AG09319 (cell line): ENCODE measurements at places on chromosomes 3 and 15.

- no peak for DNase-seq
Observed at GRCh38 chr3:124861041-124861440, 26.1 kb downstream of the ITGB5 start.

GRCh38 chr3:108936924-108937689, 16.6 kb downstream of the GUCA1C start:
- no peak for DNase-seq

DNA sequence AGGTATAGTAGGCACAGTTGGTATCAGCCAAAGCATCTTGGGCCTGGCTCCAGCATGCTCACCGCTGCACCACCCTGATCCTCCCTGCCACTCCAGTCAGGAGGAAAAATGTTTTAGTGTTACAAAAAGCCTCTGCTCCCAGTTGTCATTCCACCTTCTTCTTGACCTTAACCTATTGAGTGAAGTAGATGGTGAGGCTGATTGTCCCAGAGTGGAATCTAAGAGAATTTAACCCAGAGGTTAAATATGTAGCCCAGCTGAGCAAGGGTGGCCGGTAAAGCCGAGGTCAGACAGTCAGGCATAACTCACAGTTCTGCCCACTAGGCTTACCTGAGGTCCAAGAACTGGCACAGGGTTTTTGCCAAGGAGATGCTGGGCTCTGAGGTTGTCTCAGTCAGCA, 30.7 kb upstream of the TNIK start:
- DNase-seq: no peak

DNA sequence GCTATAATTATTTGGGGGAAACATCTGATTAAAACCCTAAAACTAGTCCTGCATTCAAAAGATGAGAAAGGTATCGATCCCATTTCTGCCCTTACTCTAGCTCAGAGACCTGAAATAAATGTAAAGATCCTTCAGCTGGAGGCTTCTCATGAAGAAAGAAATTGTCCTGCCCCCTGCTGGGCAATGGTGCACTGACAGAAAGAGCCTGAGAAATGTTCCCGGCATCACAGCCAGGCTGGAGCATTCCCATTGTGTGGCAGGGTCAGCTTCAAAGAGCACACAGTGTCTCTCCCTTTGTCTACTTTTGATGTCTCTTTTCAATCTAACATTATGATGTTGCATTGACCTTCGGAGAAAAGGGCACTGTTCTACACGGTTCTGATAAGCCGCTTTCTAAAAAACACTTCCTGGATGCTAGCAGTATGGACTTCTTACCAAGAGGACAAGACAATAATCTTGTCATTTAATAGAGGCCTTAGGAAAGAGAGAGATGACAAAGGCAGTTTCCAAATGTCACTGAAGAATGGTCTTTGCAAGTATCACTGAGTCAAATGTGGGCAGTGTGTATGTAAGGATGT, 287.5 kb downstream of the MAGI1 start:
- no peak for DNase-seq

DNA sequence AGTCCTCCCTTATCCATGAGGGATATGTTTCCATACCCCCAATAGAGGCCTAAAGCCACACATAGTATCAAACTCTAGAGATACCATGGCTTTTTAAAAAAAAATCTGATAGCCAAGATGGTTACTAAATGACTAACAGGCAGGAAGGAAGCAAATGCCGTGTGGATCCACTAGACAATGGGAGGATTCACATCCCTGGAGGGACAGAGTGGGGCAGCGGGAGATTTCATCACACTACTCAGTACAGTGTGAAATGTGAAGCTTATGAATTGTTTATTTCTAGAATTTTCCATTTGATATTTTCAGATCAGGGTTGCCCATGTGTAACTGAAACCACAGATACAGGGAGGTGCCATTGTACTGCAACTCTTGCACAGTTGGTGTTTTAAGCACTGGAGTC, 826.6 kb downstream of the SQOR start:
- DNase-seq: no peak

- no peak for DNase-seq
Observed at GRCh38 chr3:26915208-26915607, 292.6 kb downstream of the LRRC3B start.

GRCh38 chr3:58683466-58683865, 16.9 kb upstream of the FAM3D start:
- DNase-seq: no peak

GRCh38 chr15:56533731-56534403, 68.9 kb upstream of the MNS1 start:
- no peak for DNase-seq

- DNase-seq: peak; percentile 96
Observed at GRCh38 chr15:60392986-60393790, 4.6 kb downstream of the ANXA2 start.

DNA sequence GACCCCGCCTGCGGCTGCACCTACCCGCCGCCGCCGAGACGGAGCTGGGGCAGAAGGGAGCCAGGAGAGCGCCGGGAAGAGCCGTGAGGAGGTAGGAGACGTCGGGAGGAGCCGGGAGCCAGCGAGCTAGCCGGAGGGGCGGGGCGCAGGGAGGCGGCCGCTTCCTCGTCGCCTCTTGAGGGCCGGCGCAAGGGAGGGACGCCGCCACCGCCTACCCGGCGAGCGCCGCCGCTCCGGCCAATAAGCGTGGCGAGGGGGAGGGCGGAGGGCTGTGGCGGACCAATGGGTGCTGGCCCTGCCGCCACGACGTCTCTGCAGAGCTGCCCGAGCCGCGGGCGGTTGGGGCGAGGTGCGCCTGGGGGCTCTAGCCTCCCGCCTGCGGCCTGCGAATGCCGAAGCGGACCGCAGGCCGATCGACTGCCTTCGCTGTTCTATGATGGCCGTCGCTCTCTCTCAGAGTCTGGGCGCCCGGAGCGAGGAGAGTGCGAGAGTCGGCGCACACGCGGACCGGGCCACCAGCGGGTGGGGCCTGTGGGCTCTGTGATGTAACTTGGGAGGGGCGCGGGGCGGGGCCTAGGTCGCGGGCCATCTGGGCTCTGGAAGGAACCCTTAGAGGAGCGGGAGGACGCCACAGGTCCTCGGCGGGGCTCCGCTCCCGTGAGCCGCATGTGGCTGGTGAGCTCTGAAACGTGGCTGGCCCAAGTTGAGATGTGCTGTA, 72.7 kb upstream of the MAP4 start:
- peak; percentile 93 for DNase-seq

- peak; percentile 47 for DNase-seq
Observed at GRCh38 chr3:15327941-15328340, 4.4 kb downstream of the SH3BP5 start.

- no peak for DNase-seq
Observed at GRCh38 chr3:96779810-96780209, 34.6 kb upstream of the EPHA6 start.

- DNase-seq: no peak
Observed at GRCh38 chr15:90159213-90159612, 41.9 kb upstream of the SEMA4B start.

DNA sequence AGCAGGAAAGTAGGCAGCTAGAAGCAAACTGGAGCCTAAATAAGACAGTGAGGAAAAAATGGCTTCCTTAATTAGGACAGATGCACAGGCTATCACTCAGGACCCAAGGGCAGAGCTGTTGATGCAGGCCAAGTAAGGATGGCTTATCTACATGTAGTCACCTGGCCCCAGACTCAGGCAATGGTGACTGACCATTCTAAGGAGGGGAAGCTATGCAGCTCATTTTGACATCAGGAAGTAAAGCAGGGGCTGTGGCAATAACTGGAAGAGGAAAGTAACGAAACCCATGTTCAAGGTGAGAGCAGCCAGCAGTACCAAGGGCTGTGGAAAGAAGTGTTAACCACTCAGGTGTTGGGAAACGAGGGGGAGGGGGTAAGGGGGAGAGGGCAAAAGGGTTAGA, 16.2 kb downstream of the ACAD11 start:
- no peak for DNase-seq

- DNase-seq: no peak
Observed at GRCh38 chr3:40939030-40939740, 260.1 kb upstream of the CTNNB1 start.

DNA sequence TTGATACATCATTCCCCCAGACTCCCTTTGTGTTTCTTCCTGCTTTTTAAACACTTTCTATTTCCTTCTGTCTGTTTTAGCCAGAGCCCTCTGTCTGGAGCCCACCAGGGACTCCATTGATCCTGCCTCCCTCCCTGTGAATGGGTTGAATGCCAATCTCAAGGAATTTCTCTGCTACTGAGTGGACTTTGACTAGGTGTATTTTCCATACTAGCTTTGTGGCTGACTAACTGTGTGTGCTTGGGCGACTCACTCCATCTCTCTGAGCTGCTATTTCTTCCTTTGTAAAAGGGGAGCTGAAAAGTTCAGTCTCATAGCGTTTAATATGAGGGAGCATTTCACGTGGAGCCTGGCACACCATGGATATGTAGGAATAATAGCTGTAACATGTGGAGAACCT, 98.8 kb downstream of the EEFSEC start:
- no peak for DNase-seq

DNA sequence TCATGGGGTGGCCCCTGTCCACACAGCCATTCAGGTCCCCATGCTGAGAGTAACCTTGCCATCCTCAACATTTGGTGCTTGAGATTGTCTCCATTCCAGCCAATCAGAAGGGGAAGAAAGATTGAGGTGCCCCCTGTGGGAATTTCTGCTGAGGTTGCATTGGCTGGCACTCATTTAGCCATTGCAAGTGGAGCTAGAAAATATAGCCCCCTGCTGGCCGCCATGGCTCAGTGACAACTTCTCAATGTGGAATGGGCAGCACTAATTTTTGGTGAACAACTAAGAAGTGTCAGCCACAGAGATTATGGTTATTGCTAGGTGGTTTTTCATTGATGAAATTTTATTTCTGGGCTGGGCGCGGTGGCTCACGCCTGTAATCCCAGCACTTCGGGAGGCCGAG, 22.0 kb downstream of the COL6A6 start:
- DNase-seq: peak; percentile 14

DNA sequence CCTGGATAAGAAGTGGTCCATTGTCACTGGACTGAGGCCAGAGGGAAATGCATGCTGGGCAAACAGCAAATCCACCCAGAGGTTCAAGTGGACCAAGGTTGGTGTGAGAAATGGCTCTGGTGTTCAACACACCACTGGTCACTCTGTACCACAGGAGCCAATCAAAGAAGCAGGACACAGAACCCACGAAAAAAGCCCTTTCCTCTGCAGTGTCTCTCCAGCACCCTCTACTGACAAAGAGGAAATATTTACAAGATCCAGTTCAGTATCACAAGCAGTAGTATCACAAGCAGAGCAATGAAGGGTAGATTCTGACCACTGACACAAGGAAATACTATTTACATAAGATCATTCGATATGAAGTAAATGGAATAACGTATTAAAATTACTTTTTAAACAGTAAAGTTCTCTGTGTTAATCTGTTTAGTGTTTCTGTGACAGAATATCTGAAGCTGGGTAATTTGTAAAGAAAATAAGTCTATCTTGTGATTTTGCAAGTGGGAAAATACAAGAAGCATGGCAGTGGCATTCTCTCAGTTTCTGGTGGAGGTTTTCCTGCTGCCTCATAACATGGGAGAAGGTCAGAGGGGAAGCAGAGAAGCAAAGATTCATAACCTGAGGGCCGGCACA, 390.7 kb downstream of the EFHB start:
- DNase-seq: no peak

- no peak for DNase-seq
Observed at GRCh38 chr3:168495270-168495669, 399.5 kb upstream of the GOLIM4 start.

GRCh38 chr3:148880681-148881080, 15.6 kb downstream of the CPA3 start:
- DNase-seq: no peak

- no peak for DNase-seq
Observed at GRCh38 chr15:73914145-73914544, 12.1 kb upstream of the LOXL1 start.

DNA sequence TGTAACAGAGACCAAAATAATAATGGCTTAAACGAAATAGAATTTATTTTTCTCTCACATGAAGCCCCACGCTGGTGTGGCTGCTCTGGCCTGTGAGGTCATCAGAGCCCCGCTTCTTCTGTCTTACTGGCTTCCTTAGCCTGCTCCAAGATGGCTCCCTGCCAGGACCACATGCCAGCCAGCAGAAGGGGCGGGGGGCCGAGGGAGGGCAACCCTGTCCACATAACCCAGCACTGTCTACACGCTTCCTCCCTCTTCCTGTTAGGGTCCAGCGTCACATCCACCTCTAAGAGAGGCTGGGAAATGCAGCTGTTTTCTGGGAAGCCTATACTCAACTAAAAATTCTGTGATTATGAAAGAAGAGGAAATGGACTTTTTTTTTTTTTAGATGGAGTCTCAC, 107.9 kb upstream of the DLG1 start:
- no peak for DNase-seq

GRCh38 chr3:174120997-174121396, 723.5 kb downstream of the NLGN1 start:
- no peak for DNase-seq

GRCh38 chr15:75817138-75817935, 25.9 kb upstream of the UBE2Q2 start:
- no peak for DNase-seq

DNA sequence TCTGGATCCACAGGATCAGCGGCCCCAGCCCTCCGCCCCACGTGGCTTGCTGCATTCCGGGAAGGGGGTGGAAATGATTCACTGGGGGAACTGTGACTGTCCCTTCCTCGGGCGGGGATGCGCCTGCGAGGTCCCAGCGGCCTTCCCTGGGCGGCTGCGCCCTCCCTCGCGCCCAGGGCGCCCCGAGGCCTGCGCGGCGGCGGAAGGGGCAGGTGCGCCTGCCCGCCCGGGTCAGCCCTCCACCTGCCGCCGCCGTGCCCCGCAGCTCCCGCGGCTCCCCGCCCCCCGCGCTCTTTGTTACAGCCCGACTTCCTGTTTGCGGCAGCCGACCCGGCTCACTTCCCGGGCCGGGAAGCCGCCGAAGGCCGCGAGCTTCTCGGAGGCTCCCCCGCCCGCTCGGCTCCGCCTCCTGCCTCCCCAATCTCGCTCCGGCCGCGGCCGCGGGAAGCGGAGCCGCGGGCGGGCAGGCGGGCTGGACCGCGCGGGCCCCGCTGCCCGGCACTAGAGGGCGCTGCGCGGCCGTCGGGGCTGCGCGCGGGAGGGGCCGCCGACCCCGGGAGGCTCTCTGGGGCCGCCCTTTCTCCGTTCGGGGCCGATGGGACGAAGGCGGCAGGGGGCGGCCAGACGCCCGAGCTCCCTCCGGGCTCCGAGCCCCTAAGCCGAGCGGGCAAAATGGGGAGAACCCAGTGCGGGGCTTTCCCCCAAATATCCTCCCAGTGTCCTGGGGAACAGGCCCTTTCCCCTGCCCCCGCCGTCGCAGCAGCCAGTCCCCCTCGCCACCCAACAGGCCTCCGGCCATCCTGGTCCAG, 11.5 kb upstream of the CHAC1 start:
- no peak for DNase-seq
